ENCODE measurements at places on chromosomes 7 and 10.

GRCh38 chr7:76296743-76297740 lies 5.4 kb upstream of the HSPB1 start:
- peak; percentile 68 for DNase-seq

DNA sequence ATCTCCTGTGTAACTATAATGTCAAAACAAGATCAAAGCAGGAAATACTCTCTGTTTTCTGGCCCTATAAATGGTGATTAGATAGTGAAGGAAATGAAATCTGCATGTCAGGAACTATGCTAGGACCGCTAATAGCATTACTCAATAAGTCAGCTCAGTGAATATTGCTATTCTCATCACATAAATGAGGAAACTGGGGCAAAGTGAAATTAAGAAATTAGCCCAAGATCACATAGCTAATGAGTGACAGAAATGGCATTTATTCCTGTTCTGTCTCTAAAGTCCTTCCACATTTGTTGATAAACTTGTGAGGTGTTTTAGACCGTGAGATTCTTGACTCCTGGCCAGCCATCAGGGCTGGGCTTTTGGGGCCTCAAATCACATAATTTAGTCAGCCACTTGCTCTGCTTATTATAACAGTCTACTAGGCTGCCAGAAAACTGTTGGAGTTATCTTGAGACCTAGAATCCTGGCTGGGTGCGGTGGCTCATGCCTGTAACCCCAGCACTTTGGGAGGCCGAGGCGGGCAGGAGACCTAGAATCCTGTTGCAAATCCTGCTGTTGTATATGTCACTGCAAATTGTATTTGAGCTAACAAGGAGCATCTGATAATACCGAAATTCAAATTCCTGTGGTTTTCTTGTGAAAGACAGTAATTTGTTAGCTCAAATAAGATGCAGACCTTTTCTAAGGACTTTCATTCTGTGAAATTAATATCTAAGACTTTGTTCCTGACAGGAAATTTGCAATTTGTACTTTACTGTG lies 66.5 kb upstream of the SHTN1 start:
- DNase-seq, result no peak

DNA sequence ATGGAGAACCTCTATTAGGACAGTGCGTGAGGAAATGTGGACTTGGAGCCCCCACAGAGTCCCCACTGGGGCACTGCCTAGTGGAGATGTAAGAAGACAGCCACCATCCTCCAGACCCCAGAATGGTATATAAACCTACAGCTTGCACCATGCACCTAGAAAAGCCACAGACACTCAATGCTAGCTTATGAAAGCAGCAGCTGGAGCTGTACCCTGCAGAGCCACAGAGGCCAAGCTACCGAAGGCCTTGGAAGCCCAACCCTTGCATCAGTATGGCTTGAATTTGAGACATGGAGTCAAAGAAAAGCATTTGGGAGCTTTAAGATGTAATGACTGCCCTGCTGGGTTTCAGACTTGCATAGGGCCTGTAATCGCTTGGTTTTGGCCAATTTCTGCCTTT lies 361.3 kb downstream of the ZNF248 start:
- DNase-seq, result no peak

DNA sequence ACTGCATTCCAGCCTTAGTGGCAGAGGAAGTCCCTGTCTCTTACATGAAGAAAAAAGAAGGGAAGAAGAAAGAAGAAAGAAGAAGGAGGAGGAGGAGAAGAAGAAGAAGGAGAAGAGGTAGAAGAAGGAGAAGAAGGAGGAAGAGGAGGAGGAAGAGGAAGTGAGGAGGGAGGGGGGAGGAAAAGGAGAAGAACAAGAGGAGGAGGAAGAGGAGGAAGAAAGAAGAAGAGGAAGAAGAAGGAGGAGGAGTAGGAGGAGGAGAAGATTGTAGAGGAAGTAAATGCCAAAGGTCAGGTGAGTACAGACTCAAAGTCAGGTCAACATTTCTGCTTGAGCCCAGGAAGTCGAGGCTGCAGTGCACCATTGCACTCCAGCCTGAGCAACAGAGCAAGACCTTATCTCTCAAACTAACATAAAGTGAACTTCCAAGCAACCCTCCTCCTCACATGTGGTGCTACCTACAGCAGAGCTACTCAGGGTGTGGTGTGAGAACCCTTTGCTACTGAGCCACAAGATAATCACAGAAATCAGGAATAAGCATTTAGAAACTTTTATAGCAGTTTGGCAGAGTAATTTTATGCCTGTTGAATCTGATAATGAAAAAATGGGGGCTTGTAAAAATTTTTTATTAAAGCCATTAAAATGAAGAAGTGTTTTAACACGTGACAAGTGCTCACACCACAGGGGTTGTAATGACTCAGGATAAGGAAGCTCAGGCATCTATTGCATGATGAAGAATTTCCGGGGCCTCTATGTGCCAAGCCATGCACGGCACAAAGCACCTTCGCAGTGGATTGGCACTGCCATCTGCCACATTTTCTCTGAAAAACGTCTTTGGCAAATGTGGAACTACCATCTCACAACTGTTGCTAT lies 224.9 kb upstream of the AUTS2 start:
- DNase-seq, result no peak

- DNase-seq, result no peak
Observed at GRCh38 chr10:119268428-119268827, 61.1 kb downstream of the GRK5 start.

- DNase-seq, result peak; percentile 87
Observed at GRCh38 chr7:27689150-27689549, 26.5 kb upstream of the HIBADH start.

All from skin of body (tissue), 3 donors.